ENCODE measurements at places on chromosomes 4 and X.

DNA sequence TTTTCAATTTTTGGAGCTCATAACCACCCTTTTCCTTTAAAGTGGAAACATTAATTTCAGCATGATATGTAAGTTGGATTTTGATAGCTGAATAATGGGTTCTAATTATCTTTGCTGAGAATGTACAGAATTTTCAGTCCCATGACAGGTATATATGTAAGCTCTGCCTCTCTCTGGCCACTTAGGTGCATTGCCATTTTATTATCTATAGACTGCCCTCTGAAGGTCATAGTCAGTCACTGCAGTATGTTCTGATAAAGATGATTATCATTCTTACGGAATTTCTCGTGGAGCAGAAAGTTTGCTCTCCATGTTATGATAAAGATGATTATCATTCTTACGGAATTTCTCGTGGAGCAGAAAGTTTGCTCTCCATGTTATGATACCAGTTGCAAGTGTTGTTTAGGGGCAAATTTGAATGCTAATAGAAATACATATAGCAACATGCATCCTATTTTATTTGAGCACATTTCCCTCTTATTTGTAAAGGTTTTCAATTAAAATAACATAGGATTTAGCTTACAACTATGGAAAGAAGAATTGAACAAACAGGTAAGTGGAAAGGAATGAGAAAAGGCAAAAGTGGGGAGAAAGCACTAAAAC lies 10.4 kb downstream of the AFP start:
- DNase-seq: peak; percentile 28

DNA sequence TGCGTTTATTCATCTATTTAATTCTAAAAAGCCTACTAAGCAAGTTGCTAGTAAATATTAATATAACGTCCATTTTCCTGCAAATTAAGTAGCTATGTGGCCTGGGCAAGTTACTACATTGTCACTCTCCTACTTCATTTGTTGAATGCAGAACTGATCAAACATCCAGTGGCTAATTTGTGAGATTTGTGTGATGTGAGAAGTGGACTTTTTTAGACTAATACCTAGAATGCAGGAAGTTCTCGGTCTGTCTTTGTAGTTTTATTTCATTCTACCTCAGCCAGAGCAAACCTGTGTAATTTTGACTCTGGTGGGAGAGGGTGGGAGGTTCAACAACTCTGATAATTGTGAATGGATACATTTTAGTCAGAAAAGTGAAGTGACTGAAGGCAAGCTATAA lies 840 bp downstream of the GUF1 start:
- no peak for DNase-seq

- no peak for DNase-seq
Observed at GRCh38 chrX:24550166-24550565, 85.1 kb downstream of the PDK3 start.

DNA sequence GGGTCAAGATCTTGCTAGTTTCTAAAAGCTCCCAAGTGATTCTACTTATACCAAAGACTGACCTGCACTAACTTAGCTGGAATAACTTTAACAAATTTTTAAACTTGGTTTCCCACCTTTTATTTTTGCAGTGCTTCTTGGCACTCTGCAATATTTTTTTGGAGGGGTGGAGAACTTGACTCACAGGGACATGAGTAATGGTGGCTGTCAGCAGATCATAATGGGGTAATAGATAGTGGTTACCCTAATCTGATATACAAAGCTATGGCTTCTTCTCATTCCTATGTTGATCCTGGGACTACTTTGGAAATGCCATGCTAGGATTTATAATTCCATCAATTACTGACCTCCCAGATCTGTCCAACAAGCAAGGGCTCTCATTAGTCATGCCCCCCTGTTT lies 295.7 kb downstream of the GPAT3 start:
- DNase-seq: no peak

DNA sequence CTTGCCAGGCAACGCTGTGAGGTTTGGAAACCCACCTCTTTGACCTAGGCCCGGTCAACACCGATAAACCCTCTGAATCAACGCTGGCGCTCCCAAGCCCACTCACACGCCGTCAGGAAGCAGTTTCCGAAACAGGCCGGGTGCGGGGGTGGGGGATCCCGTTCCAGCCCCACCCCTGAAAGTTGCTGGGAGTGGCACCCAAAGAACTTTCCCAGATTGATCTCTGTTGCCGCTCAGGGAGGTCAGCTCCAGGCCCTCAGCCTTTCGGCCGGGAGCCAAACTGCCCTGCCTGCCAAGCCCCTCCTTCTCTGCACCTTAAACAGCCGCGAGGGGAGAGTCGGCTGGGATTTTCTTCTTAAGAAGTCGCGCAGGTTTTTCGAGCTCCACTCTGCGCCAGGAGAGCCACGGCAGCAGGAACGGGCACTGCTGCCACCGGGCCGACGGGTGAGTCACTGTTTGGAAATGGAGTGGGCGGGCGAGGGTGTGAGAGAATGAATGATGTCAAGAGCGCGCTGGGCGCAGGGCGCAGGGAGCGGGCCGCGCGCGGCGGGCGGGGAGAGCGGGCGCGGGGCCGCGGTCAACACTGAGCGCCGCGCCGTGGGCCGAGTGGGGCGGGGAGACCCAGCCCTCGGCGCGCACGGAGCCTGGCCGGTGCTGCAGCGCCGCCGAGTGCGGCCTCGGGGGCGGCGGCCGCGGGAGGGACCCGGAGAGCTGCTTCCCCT lies at the start of gene SGMS2:
SGMS2 (plus strand) TSS at position 583 of the 722 bp plus-strand sequence. CDS start 70,622 bp downstream, outside the sequence.
- DNase-seq: peak; percentile 16
